CD14-positive monocyte (primary cell): ENCODE measurements at places on chromosomes 4 and X. TPM values are rescaled to one million over a fixed set of nuclear protein-coding genes. Genes with fewer than 3 reads are reported as not detected.

The FGF16 gene
- polyA plus RNA-seq: not detected

The SYTL5 gene
- polyA plus RNA-seq: not detected

The PRSS12 gene
- not detected in 2 replicates for polyA plus RNA-seq

The TIGD4 gene
- polyA plus RNA-seq: 0.07 TPM

The NXF2B gene
- not detected for polyA plus RNA-seq

The AVPR2 gene
- polyA plus RNA-seq: 0.27 and 0.59 TPM in 2 replicates

The CHRDL1 gene
- polyA plus RNA-seq: not detected

The PDE5A gene
- polyA plus RNA-seq: 0.82 TPM

DNA sequence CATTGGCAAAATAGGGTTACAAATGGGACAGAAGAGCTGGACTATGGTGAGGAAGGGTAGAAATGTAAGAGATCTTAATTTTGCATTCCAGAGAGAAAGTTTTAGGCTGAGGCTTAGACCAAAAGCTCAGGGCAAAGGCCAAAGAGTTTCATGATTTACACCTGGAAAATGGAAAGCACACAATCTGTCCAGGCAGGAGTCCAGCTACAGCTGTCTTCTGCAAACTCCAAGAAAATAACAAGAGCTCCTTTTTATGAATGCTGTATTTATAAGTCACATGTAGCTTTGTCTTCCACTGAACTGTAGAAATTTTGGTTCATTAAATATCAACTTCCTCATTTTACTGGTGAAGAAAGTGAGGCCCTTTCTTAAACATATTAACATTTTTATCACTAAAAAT, 288.0 kb upstream of the ATOH1 start:
- DNase-seq: no peak
- H3K27ac ChIP-seq: no peak overlapping the region
- H3K4me1 ChIP-seq: no peaks in the 10 kb centered on the region
- no peaks in the 10 kb centered on the region for H3K36me3 ChIP-seq

GRCh38 chrX:136814847-136815750, 34.4 kb upstream of the ARHGEF6 start:
- H3K36me3 ChIP-seq: no peaks in the 10 kb centered on the region
- H3K4me3 ChIP-seq: no peak overlapping the region
- no peaks in the 10 kb centered on the region for H3K27me3 ChIP-seq
- H3K27ac ChIP-seq: no peak overlapping the region

DNA sequence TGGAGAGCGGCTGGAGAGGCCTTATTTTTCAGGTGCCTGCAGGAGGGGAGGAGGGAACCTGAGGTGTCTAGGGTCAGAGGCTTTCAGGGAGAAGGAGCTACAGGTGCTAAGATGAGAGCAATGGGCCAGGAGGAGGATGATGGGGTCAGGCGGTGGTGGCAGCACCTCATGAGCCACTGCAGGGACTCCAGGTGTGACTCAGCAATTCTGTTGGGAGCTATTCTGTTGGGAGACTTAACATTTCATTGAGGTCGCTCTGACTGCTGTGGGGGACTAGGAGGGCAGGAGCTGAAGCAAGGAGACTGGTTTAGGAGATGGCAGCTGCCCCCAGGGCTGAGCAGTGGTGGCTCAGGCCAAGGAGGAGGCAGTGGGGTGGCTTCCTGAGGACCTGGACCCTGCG, 65.0 kb downstream of the CLDN34 start:
- H3K36me3 ChIP-seq: no peaks in the 10 kb centered on the region
- DNase-seq: no peak
- H3K4me3 ChIP-seq: no peak overlapping the region
- H3K4me1 ChIP-seq: no peaks in the 10 kb centered on the region
- no peak overlapping the region for H3K27ac ChIP-seq
- H3K27me3 ChIP-seq: no peaks in the 10 kb centered on the region

DNA sequence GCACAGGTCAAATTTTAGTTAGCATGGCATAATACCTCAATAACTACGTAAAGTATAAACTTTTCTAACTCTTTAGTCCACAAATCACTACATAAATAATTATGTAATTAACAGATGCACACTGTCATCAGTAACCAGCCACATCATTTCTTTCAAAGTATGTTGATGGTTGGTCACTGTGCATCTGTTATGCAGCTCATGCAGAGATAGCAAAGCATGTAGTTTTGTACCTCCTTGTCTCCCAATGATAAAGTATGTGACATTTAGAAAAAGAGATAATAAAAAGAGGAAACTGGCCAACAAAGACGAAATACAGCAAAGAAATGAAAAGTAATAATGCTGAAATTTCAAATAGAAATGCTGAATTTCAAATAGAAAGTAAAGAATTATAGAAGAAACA, 2.9 kb downstream of the LAMTOR3 start:
- H3K4me3 ChIP-seq: no peak overlapping the region
- H3K36me3 ChIP-seq: peaks cover 9% of the 10 kb centered on the region
- H3K4me1 ChIP-seq: peaks cover 23% of the 10 kb centered on the region

DNA sequence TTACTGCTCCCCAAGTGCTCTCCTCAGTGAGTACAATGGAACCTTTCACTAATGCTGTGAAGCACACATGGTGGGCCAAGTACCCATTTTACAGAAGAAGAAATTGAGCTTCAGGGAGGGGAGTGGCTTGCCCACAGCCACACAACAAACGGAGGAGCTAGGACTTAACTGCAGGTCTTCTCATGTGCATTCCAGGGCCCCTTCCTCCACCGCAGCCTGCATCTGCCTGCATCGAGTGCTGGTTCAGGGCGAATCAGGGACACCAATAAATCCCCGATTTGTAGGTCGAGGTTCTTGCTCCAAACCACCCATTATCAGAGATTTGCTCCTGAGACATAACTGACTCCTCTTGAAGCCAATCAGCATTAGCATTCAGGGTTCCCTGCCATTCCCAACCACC, 100.9 kb downstream of the MAMLD1 start:
- no peaks in the 10 kb centered on the region for H3K36me3 ChIP-seq
- H3K27ac ChIP-seq: no peak overlapping the region
- no peak for DNase-seq
- no peaks in the 10 kb centered on the region for H3K4me1 ChIP-seq

DNA sequence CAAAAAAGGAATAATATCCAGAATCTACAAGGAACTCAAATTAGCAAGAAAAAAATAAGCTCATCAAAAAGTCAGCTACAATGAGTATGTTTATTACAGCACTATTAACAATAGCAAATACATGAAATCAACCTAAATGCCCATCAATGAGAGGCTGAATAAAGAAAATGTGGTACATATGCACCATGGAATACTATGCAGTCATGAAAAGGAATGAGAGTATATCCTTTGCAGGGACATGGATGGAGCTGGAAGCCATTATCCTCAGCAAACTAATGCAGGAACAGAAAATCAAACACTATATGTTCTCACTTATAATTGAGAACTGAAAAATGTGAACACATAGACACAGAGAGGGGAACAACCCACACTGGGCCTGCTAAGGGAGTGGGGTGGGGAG, 178.4 kb upstream of the IRS4 start:
- H3K27ac ChIP-seq: no peak overlapping the region
- no peaks in the 10 kb centered on the region for H3K36me3 ChIP-seq
- DNase-seq: no peak
- no peaks in the 10 kb centered on the region for H3K27me3 ChIP-seq
- no peaks in the 10 kb centered on the region for H3K4me1 ChIP-seq

- peaks cover 22% of the 10 kb centered on the region for H3K36me3 ChIP-seq
- no peaks in the 10 kb centered on the region for H3K4me1 ChIP-seq
- H3K27me3 ChIP-seq: no peaks in the 10 kb centered on the region
- DNase-seq: no peak
- H3K4me3 ChIP-seq: no peak overlapping the region
- no peak overlapping the region for H3K27ac ChIP-seq
Observed at GRCh38 chrX:7139202-7140081, 8.1 kb upstream of the STS start.

DNA sequence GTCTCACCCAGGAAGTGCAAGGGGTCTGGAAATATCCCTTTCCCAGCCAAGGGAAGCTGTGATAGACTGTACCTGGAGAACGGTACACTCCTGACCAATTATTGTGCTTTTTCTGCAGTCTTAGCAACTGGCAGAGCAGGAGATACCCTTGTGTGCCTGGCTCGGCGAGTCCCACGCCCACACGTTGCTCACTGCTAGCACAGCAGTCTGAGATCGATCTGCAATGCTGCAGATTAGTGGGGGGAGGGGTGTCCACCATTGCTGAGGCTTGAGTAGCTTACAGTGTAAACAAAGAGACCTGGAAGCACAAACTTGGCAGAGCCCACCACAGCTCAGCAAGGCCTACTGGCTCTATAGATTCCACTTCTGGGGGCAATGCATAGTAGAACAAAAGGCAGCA, 138.5 kb downstream of the CHRDL1 start:
- no peaks in the 10 kb centered on the region for H3K4me1 ChIP-seq
- no peak for DNase-seq
- no peak overlapping the region for H3K27ac ChIP-seq
- H3K27me3 ChIP-seq: no peaks in the 10 kb centered on the region
- no peak overlapping the region for H3K4me3 ChIP-seq

GRCh38 chrX:72009731-72010130, 99.1 kb downstream of the NHSL2 start:
- H3K27ac ChIP-seq: no peak overlapping the region
- H3K27me3 ChIP-seq: peaks cover 2% of the 10 kb centered on the region
- no peak for DNase-seq
- H3K4me3 ChIP-seq: no peak overlapping the region
- H3K36me3 ChIP-seq: no peaks in the 10 kb centered on the region
